Placental pericyte (primary cell): ENCODE measurements at places on chromosomes 13 and 19. TPM values are rescaled to one million over a fixed set of nuclear protein-coding genes. Genes with fewer than 3 reads are reported as not detected.

The POU2F2 gene
- total RNA-seq: 11.6 and 17.3 TPM in 2 replicates

The SLC7A9 gene
- not detected in 2 replicates for total RNA-seq

The PSG11 gene
- not detected in 2 replicates for total RNA-seq

The FGF21 gene
- not detected in 2 replicates for total RNA-seq

The ZNF844 gene
- 4.0 and 5.0 TPM in 2 replicates for total RNA-seq

The ZIK1 gene
- total RNA-seq: 3.5 and 15.3 TPM in 2 replicates

The APC2 gene
- total RNA-seq: 0.14 and 0.22 TPM in 2 replicates

The LSM14A gene
- total RNA-seq: 75.4 and 86.0 TPM in 2 replicates

The GNG7 gene
- 0.44 TPM in 1 of 2 replicates, not detected in the other for total RNA-seq

The LILRB2 gene
- total RNA-seq: not detected in 2 replicates
